NCI-H345 (cell line): ENCODE measurements at places on chromosomes 7 and 10.

DNA sequence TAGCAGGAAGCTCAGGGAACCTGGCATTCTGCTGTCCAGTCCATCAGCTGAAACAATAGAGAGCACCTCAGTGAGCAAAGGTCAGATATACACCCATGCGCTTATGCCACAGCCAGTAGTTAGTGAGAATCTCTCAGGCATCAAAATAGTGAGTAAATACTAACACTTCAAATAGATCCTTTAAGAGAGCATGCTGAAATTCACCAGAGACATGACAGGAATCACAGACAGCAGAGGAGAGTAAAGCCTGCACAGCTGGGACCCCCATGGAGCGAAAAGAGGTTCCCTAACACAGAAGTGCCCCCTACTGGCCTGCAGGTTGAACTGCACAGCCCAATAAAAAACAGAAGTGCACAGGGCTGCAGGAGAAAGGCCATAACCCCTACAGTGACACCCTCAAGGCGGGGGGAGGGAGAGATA lies 57.6 kb upstream of the ANTXRL start:
- no peak for DNase-seq

- DNase-seq: no peak
Observed at GRCh38 chr7:23893942-23894891, 184.2 kb downstream of the STK31 start.

GRCh38 chr7:34758111-34758601 lies 100.1 kb downstream of the NPSR1 start:
- no peak for DNase-seq

DNA sequence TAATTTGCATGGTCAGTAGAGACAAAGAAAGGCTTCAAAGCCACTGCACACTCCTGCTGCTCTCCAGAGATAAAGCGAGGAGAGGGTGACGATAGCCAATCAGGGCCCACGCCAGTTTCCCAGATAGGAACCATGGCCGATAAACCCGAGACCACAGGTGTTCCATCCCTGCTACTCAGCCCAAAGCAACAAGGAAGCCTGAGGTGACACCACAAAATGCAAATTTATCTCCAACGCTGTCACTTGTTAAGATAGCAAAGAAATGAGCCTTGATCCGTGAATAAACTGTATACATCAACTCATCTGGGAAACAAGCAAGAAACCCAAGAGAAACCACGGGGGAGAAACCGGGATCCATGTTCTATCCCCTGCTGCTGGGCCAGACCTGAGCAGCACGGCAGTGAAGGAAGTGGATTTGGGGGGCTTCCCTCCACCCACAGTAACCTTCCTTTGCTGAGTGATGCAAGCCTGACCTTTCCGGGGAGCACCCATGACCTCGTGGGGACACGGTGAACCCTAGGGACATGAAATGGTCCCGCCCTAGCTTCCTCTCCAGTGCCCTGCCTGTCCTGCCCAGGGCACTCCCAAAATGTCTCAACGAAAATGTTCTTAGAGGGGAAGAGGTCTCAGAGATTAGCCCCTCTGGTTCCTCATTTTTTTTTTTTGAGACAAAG lies 164.6 kb downstream of the PTPRN2 start:
- no peak for DNase-seq

DNA sequence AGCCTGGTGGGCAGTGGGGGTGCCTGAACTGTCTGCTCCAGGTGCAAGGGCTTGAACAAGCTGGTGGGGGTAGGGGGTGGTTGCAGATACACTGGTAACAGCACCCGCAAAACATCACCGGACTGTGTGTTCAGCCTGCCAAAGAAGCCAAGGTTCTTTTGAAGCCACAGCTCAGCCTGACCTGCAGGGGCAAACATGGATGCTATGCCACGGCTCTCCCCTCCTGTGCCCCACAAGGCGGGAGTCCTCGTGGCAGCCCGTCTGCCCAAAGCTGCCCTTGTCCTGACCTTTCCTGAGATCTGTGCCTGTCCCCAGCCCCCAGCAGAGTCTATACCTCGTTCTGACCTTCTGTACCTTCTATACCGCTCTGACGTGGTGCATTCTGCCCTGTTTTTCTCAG lies 285.7 kb downstream of the GLRX3 start:
- no peak for DNase-seq

DNA sequence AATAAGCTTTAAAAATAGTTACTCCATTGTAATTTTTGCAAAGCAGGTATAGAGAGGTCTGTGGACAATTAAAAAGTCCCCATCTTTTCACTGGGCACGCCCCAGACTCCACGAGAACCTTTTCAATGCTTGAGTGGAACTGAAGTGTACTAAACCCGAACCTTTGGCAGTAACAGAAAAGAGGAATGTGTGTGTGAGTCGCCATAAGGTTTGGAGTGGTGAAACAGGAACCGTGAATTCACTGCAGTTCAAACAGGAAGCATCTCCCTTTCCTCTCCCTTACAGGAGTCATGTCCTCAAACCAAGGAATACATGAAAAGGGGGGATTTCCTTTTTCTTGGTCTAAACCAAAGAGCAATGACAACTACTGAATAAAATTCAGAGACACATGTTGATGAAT lies 23.2 kb downstream of the NDUFB2 start:
- DNase-seq: no peak

DNA sequence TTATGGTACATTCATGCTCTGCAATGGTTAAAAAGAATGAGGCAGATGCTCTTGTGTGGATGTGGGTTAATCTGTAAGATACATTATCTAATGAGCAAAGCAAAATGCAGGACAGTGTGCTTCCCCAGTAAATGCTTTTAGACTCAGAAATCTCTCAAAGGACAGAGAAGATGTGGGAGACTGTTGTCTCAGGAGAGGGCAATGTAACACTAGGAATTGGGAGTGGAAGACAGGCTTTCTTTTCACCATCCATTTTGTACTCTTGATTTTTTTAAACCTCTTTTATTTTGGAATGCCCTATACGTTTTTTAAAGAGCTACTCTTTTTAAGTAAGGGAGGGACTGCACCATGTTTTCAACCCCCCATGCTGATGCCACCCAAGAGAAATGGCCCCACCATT lies 77.5 kb upstream of the ADAM12 start:
- no peak for DNase-seq

GRCh38 chr7:133911724-133912123 lies 215.4 kb upstream of the LRGUK start:
- DNase-seq: no peak
